ENCODE measurements at places on chromosomes 5 and 9.
A peak's percentile ranks its signal among the peaks of the same experiment; 100 is the strongest.

DNA sequence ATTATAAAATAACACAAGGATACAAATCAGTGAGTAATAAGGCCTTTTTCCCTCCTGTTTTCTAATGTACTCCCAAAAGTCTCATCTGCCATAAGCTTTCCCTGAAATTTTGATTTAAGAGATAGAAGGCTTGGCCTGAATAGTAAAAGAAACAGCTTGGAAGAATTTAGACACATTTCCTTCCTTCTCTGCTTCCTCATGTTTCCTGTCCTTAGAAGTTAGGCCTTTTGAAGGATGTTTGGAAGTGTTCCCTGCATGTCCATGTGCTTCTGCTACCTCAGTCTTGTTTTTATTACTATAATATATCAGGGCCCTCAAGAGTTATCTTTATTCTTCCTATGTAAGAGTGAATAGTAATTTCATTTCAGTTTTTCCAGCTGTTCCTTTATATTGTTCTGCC lies 242.7 kb downstream of the DEPDC1B start:
- H3K27ac ChIP-seq = no peak overlapping the region
- H3K27me3 ChIP-seq = no peaks in the 10 kb centered on the region
- H3K36me3 ChIP-seq = no peaks in the 10 kb centered on the region
- no peaks in the 10 kb centered on the region for H3K4me1 ChIP-seq
- no peak overlapping the region for H3K4me3 ChIP-seq

GRCh38 chr5:32223972-32224609 lies 50.0 kb upstream of the GOLPH3 start:
- H3K27me3 ChIP-seq = no peaks in the 10 kb centered on the region
- H3K4me3 ChIP-seq = no peak overlapping the region
- H3K27ac ChIP-seq = peak overlapping the region; percentile 32
- peaks cover 18% of the 10 kb centered on the region for H3K36me3 ChIP-seq
- DNase-seq = peak; percentile 32

DNA sequence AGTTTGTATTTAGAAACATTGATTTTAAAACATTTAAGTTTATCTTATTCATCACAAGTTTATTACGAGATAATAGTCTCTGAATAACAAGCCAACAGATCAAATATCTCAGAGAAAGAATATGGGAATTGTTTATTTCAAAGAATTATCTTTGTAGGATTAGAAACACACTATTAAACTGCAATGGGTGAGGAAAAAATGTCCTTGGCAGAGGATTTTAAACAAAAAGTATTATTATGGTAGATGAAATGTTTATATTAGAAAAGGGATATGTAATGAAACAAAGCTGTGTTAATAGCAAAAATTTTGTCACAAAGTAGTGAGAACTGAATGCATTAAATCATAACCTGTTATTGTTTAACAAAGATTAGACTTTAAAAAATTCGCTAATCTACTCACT lies 1382.9 kb upstream of the DMAC1 start:
- no peak overlapping the region for H3K27ac ChIP-seq
- DNase-seq = no peak
- peaks cover 11% of the 10 kb centered on the region for H3K4me1 ChIP-seq
- H3K36me3 ChIP-seq = no peaks in the 10 kb centered on the region

GRCh38 chr5:6737043-6737941 lies 24.1 kb downstream of the TENT4A start:
- no peak overlapping the region for H3K27ac ChIP-seq
- no peak for DNase-seq
- peaks cover 32% of the 10 kb centered on the region for H3K36me3 ChIP-seq
- no peak overlapping the region for H3K4me3 ChIP-seq
- H3K27me3 ChIP-seq = no peaks in the 10 kb centered on the region

GRCh38 chr5:123937230-123937629 lies 425.3 kb downstream of the CSNK1G3 start:
- H3K27ac ChIP-seq = no peak overlapping the region
- peaks cover 23% of the 10 kb centered on the region for H3K27me3 ChIP-seq
- H3K36me3 ChIP-seq = peaks cover 73% of the 10 kb centered on the region
- H3K4me1 ChIP-seq = peaks cover 7% of the 10 kb centered on the region
- H3K4me3 ChIP-seq = no peak overlapping the region
